Esophagus (tissue), 2 donors: ENCODE measurements at places on chromosomes 5 and 9. TPM values are rescaled to one million over a fixed set of nuclear protein-coding genes. Genes with fewer than 3 reads are reported as not detected.

The SLC9A3 gene
- 4.4 TPM for polyA plus RNA-seq

The SLCO6A1 gene
- polyA plus RNA-seq: not detected

The FBLL1 gene
- polyA plus RNA-seq: 0.09 TPM

The FOXI1 gene
- not detected for polyA plus RNA-seq

The KIAA1958 gene
- 0.71 TPM for polyA plus RNA-seq

The SLC6A3 gene
- polyA plus RNA-seq: 0.11 TPM

The FCHO2 gene
- polyA plus RNA-seq: 20.5 TPM
